NCI-H187 treated with DMSO at 0.1 percent for 48 hours (cell line): ENCODE measurements at places on chromosomes 12 and 14.

DNA sequence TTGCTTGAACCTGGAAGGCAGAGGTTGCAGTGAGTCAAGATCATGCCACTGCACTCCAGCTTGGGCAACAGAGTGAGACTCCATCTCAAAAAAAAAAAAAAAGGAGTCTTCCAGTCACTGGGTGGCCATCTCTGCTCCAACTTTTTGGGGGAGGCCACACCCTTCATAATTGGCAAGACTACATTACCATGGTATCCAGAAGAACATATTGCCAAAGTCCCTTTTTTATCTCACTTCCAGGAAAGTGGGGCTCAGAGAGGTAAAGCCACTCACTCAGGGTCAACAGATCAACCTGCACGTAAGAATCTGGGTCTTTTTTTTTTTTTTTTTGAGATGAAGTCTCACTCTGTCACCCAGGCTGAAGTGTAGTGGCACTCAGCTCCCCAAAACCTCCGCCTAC is 5.0 kb upstream of the CD63 start:
- DNase-seq: no peak

- no peak for DNase-seq
These were observed 145.9 kb downstream of the PRKCH start for GRCh38 chr14:61467296-61467695.

DNA sequence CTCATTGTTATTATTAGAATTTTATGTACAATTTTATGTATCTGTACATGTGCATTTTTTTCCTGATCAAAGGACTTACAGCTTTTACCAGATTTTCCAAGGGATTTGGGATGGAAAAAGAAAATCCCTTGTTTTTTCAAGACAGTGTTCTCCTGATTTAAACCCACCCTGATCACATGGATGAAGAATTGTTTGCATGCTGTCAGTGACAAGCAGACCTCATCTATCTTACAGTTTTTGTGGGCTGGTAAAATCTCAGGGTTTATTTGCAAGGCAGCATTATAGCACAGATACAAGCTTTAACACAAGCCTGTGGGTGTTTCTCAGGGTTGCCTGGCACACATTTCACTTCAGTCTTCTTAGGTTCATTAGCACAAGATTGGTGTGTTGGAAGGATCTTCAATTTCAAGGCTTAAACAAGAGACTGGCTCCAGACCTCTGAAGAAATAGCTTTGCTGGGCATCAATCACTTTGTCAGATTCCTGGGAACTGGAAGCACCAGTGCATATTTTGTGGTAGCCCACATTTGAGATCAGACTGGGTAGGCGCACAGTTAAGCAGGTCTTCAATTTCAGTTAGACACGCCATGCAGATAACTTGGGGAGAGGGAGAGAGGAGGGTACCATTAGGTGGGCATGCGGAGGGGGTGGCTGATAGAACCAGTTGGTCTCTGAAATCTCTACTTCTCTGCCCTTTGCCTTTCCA is 118.0 kb downstream of the TBX5 start:
- no peak for DNase-seq

GRCh38 chr14:28494196-28494595 is 272.4 kb upstream of the FOXG1 start:
- DNase-seq: no peak

- DNase-seq: no peak
These were observed 9.9 kb downstream of the PMEL start for GRCh38 chr12:55955800-55956508.

DNA sequence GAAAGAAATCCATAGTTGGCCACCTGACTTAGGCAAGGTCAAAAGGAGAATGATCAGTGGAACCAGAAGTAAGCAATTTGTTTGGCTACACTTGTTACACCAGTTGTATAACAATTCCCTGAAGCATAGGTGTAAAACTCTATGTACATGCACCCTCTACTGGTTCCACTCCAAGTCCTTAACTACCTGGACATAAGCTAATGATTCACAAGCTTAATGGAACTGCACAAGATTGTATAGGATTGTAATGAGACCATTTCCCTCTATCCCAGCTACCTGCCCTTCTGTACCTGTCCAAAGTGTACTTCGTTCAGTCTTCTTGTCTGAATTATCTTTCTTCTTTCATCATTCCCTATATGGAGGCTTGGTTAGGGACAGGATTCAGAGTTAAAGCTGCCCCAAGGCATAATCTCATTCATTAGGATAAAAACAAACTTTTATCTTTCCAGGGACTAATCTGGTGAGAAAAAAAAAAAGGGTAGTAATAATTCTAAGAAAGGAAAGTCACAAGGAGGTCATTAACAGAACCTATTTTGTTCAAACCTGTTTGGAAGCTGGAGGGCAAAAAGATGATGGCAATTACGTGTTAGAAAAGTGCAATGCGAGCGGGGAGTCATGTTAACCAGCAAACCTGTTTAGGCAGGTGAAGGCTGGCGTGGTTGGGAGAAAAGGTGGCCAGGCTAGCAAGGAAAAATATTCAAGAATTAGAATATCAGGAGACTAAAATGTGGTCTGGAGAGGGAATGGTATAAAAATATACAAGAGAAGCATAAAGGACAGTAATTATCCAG is 2.8 kb upstream of the TMEM52B start:
- DNase-seq: no peak

- DNase-seq: no peak
These were observed 118.7 kb downstream of the KSR2 start for GRCh38 chr12:117850048-117850447.

GRCh38 chr14:99381688-99382060 is 99.0 kb downstream of the SETD3 start:
- no peak for DNase-seq

GRCh38 chr12:70840656-70841350 is 79.7 kb downstream of the PTPRR start:
- DNase-seq: no peak

- DNase-seq: no peak
These were observed 11.8 kb downstream of the GPR65 start for GRCh38 chr14:88016768-88017167.

DNA sequence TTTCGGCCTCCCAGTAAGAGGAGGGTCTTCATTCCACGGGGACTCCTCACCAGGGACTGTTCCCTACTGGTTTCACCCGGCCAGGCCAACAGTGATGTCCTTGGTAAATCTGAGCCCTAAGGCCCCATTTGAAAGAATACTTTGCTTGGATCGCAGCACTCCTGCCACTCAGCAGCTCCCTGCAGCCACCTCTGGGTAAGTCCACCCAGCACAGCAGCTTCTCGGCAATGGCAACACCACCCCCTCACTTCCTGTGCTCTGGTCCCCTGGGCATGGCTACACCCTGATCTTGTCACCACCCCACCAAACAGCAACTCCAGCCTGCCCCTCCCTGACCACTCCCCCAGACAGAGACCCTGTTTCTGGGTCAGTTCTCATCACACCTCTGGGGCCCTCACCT is 100.3 kb downstream of the SETD3 start:
- no peak for DNase-seq

DNA sequence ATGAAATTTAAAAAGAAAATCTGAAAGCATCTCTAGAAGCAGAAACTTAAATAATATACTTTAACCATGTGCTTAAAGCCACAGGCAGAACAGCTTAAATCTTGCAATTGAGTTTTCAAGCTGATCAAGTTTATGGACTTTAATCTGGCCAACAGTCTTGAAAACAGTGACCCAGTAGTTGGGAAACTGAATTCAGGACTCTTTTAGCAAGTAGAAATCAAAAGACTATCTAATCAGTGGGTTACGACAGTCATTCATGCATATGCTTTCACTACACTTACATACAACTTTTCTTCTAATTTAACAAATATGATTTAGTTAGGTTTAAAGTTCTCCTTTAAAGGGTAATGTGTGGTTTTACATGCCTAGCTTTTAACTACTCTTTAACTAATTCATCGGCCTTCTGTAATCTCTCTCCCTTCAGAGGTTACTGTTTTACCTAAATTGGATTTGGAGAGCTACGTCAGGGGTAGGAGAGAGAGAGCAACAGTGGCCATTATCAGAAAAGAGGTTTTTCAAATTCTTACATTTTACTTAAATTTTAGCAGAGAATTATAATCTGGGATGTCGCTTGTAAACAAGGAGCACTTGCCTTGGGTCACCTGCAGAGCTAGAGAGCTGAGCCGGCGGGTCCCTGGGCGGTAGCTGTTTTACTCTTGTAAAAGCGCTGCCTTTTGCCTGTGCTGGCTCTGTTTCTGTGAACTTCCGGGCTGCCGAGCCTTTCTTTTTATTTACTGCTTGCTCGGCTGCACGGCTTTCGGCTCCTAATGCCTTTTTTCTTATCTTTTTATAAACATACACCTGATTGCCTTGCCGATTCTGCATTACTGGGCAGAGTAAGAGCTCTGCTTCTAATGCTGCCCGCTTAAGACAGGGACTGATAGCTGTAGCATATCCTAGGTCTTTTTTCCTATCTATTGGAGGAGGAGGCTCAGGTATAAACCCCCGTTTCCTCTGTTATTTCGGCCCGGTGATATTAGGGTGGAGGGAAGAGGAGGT is 17.4 kb upstream of the LYZ start:
- no peak for DNase-seq
